ENCODE measurements at places on chromosomes 11 and 22.

- no peak for DNase-seq
Measured at GRCh38 chr11:111836721-111837120, 34.7 kb downstream of the ALG9 start.

- no peak for DNase-seq
Measured at GRCh38 chr22:49247194-49247924, 580.3 kb downstream of the BRD1 start.

DNA sequence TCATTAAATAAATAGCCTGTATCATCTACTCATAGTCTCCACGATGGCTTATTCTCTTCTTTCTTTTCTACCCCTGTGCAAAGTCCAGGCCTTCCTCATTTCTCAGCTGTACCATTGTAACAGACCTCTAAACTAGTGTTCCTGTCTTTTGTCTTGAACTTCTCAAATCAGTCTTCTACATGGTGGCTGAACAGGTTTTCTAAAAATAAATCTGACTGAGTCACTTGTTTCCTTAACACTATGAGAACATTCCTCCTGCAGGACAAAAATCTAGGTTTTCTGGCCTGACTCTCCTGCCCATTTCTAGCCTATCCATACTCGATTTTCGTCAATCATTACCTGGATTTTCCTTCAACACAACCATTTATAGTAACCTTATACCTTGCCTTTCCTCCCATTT, 1080.8 kb upstream of the TENM4 start:
- DNase-seq = no peak

GRCh38 chr11:58142761-58143160, 17.4 kb upstream of the OR9I1 start:
- DNase-seq = no peak

DNA sequence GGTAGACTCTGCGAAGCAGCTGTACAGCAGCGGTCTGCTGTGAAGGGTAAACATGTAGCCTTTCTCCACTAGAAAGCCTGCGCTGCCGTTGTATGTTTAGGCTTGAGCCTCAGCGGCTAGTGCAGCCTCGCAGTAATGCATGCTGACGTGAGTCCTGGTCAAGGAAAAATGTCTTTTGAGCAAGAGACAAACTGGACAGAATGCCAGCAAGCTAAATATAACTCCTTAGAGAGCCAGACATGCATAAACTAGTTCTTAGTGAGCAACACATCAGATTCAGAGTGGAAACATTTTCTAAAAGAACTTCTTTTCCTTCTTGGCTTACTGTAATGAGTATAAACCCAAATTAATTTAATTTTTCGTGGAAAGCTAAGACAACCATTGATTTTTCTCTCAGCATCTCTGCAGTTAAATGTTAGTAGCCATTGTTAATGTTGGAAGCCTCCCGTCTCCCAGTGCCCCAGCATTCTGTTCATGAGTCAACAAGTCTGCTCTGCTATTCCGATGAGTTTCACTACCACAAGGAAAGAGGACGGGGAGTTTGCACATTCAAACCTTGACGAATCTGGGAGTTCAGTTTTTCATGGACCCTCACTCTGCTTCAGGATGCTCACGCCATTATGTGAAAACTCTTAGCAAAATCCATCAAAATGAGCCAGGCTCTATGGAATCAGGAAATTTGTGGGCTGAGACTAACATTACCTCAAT, 51.4 kb downstream of the JAM3 start:
- DNase-seq = no peak

- DNase-seq = no peak
Measured at GRCh38 chr11:116579857-116580727, 192.7 kb downstream of the BUD13 start.

DNA sequence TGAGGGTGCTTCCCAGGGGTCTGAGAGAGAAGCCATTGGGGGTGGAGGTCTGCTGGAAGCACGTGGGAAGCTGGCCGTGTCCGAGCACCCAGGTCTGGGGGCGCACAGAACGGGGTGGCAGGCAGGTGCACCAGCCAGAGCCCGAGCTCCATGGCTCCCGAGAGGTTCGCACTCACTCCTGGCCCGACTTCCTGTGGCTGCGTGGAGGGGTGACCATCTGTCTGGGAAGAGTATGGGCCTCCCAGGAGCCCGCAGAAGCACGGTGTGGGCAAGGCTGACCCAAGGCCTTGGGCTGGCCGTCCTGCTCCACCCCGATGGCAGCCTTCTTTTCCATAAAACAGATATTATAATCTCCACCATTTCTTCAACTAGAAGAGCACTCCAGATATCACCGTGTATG, 256.0 kb upstream of the B3GAT1 start:
- DNase-seq = no peak

GRCh38 chr11:126560221-126560620, 204.7 kb downstream of the ST3GAL4 start:
- no peak for DNase-seq

- DNase-seq = no peak
Measured at GRCh38 chr22:17955590-17956379, 68.6 kb downstream of the MICAL3 start.

GRCh38 chr11:34150494-34151151, 45.2 kb downstream of the NAT10 start:
- DNase-seq = no peak

Measured in central memory CD4-positive, alpha-beta T cell (primary cell).